Renal cortical epithelial cell (primary cell): ENCODE measurements at places on chromosomes 4 and X. TPM values are rescaled to one million over a fixed set of nuclear protein-coding genes. Genes with fewer than 3 reads are reported as not detected.
A peak's percentile ranks its signal among the peaks of the same experiment; 100 is the strongest.

Gene GATA1
- not detected in 2 replicates for total RNA-seq

GRCh38 chr4:141329174-141329569, 108.5 kb downstream of the ZNF330 start:
- peak; percentile 39 for DNase-seq

Gene CLNK
- total RNA-seq = not detected in 2 replicates

DNA sequence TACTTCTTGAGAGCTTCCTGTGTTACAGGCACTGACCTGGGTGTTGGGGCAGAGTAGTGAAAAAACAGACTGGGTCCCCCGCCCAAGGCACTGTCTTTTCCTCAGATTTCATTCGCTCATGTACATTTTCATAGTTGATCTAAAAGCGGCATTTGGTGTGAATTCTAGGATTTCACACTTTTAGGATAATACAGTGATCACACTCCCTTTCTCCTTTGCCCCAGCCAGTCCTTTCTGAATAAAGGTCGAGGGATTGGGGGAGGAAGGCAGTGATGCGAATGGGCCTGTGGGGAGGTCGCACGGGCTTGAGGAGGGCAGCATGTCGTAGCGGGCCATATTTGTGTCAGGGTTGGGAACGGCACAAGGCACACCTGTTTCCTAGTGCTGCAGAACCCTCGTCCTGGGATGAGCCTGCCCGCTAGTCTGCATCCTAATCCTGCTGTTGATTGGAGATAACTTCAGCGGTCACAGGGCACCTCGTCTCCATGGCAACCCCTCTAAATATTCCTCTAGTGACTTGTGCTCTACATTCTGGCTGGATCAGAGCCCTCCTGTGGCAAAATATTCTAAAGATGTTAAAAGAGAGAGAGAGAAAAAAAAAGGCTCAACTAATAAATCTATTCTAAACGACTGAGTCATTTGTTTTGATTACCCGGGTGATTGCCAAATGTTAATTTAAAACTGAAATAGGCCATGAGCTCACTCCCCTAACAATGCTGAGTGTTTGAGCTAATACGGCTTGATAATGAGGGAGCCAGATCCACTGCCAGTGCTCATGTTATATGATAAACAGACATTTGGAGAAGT, 21.8 kb downstream of the FHL1 start:
- DNase-seq = peak; percentile 91

GRCh38 chrX:2609431-2610238, 81.5 kb upstream of the CD99 start:
- no peak for DNase-seq

- peak; percentile 95 for DNase-seq
These were observed 21.4 kb upstream of the AFAP1 start for GRCh38 chr4:7960790-7961655.
